ENCODE measurements at places on chromosomes 5 and 9. TPM values are rescaled to one million over a fixed set of nuclear protein-coding genes. Genes with fewer than 3 reads are reported as not detected.

- DNase-seq = no peak
These were observed 3.4 kb downstream of the PRPF4 start for GRCh38 chr9:113278840-113279239.

DNA sequence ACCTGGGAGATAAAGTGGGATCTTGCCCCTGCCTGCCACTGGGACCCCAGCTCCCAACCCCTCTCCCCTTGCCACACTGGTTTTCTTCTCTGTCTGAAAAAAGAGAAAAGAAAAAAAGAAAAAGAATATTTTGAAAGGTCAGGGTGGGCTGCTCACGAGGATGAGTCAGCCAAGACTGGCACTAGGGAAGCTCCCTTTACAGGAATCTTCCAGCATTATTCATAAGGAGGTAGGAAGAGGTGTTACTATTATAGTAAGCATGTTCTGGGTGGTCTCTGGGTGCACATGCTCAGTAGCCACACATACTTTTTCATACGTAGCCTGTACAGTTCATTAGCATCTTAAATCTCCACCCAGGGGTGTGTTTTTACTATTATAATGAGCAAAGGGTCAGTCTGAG lies 46.8 kb upstream of the HAND1 start:
- DNase-seq = no peak

- no peak for DNase-seq
These were observed 24.7 kb downstream of the ZDHHC11B start for GRCh38 chr5:759781-760362.

- no peak for DNase-seq
These were observed 70.2 kb upstream of the PLEKHG4B start for GRCh38 chr5:21654-22233.

DNA sequence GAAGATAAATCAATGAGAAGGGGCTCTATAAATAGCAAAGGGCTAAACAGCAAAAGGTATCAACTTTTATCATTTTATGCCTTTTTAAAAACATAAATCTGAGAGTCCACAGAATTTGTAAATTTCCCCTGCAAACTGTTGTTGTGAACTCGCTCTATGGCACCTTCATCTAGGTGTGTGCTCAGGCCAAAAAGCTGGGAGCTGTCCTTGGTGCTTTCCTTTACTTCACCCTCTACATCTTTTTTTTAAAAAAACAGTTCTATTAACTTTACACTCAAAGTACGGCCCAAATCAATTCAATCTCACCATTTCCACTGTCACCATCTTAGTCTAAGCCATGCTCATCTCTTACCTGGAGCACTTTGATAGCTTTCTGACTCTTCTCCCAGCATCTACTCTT lies 108.2 kb upstream of the GPR151 start:
- DNase-seq = no peak

GRCh38 chr5:130978475-130978874 lies 186.6 kb downstream of the HINT1 start:
- no peak for DNase-seq

DNA sequence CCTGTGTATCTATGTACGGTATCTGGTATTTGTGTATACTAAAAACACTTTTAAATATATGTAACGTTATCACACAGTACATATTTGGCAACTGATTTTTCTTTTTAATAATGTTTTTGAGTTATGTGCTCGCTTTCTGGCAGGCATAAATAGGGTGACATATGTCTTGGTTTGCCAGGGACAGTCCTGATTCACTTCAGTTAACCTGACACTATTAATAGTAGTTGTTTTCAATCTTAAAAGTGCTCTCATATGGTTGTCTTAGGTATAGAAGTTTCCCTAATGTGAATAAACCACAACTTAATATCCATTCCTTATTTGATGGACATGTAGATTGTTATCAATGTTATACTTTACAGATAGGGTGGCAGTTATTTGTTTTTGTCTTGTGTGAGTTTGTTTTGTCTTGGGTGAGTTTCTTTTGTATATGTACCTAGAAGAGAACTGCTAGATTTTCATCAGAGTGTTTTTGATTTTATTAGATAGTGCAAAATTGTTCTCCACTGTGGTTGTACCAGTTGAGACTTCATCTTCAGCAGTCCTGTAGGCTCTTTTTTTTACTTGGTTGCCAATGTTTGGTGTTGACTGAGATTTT lies 7.9 kb downstream of the G3BP1 start:
- DNase-seq = no peak

DNA sequence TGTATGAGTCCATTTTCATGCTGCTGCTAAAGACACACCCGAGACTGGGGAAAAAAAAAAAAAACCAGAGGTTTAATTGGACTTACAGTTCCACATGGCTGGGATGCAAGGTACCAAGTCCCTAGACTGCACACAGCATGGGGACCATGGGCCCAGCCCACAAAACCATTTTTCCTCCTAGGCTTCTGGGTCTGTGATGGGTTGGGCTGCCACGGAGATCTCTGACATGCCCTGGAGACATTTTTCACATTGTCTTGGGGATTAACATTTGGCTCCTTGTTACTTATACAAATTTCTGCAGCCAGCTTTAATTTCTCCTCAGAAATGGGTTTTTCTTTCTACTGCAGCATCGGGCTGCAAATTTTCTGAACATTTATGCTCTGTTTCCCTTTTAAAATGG lies 340.3 kb upstream of the NUDT12 start:
- no peak for DNase-seq

DNA sequence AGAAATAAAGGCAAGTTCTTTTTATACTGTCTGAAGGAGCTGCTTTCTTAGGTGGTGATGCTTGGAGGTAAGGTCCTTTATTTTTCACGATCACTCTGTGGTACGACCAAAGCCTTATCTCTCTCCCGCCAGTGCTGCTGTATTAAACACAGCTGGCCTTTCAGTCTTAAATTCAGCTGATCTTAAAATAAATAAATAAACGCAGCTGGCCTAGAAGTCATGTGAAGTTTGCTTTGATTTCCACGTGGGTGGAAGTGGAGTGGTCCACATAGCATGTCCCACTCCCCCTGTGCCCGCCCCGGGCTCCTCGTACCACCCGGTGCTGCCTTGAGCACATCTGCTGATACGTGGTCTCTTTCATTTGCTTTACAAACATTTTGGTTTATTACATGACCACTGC lies 260.4 kb downstream of the FANCC start:
- DNase-seq = no peak

GRCh38 chr9:12604164-12604821 lies 88.9 kb upstream of the TYRP1 start:
- DNase-seq = no peak

GRCh38 chr9:70403618-70404025 lies 10.8 kb downstream of the KLF9 start:
- DNase-seq = no peak

DNA sequence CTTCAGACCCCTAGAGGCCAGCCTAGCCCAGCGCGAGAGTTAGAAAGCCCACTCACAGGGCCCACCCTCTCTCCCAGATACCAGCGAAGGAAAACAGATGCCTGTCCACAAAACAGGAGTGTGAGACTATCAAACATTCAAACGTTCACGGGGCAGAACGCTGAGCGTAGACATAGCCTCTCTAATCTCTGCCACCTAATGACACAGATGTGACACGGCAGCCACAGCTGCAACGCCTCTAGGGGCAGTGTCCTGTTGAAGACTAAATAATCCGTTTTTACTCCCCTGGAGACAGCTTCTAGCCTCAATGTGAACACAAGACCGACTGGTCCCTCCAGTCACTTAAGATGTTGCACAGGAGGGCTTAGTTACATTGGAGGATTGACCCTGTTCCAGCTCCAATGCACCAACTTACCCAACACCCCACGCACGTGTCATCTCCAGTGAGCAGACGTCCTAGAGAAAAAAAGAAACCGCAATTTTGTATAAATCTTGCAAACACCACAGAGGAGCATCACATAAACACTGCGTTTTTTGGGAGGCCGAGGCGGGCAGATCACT lies 14.3 kb downstream of the DIPK1B start:
- peak; percentile 32 for DNase-seq

- no peak for DNase-seq
These were observed 720 bp downstream of the NUDT12 start for GRCh38 chr5:103561685-103562452.

DNA sequence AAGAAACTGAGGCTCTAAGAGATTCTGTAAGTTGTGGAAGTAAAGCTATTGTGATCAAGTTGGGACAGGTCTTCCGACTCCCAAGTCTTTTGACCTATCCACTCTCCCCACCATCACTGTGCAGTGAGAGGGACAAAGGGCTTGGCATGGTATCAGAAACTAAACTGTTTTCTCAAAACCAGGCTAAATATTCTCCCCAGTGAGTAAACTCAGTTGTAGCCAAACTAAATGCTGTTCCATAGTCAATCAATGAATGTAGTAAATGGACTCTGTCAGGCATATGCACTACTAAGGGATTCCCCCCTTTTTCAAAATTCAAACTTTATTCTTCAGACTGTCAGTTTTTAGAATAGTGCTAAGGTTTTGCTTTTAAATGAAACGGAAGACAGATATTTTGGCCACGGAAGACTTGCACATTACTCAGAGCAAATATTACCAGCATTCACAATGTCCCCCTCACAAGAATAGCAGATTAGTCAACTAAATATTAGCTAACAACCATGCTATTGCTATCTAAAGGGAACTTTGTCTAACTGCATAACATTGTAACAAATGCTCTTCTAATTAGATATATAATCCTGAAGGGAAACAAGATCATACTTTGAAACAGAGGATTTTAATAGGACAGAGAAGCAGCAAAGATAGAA lies 7.1 kb downstream of the PRKAA1 start:
- DNase-seq = no peak

DNA sequence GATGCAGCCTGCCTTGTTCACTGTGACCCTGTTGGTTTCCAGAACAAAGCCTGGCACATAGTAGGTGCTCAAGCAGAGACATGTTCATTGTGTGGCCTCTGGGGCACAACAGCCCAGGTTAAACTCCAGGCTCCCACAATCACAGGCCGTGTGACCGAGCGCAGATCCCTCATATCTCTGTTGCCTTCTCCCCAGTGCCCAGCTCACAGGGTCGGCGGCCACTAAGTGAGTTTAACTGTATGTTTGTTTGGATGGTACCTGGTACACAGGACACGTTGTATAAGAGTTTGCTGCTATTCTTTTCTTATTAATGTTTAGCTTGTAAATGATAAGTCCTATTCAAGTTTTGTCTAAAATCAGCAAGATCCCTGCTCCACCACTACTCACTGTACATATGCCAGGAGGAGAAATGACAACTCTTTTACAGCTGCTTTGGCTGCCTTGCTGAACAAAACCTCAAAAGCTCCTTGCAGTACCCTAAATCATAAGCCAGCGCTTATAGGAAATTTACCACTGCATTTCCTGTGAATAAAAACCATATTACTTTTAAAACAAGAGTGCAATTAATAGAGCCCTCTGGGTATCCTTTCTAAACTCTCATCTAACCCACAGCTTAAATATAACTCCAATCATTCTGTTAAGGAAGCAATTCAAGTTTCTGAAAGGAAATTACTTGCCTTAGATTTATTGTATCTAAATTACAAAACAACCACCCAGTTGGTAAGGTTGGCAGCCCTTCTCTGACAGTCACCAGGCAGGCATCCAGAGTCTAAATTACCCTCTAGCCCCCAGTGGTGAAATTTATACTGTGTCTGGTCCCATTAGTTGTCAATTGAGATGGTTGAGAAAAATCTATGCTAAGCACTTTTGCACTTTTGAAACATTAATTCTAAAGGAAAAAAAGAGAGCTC lies 379.4 kb downstream of the SEMA5A start:
- no peak for DNase-seq

GRCh38 chr5:169567079-169567478 lies 16.5 kb upstream of the SPDL1 start:
- DNase-seq = no peak

- DNase-seq = no peak
These were observed 15.5 kb upstream of the ZBED3 start for GRCh38 chr5:77102549-77102948.

DNA sequence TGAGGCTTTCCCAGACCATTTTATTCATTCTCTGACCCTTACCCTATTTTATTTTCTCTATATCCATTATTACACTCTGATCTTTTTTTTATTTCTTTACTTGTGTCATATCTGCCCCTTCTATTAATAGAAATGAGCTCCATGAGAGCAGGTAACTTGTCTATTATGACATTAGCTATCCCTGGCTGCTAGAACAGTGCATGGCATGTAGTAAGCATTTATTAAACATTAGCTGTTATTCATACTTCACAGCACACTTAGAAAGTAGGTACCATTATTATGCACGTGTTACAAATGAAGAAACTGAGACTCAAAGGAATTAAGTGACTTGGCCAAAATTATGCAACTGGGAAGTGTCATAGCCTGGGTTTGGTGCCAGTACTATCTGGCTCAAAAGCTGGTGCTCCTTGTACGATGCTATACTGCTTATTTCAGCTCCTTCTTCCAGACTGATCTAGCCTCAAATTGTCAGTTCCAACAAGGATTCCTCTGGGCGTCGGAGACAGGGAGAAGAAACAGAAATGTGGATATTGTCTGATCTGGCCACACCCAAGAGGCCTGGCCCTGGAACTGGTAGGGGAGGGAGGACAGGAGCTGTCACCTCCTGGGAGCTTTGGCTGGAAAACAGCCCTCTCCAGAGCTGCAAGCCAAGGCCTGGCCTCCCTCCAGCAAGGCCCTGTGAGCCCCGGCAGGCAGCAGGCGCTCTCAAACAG lies 10.8 kb upstream of the NIPAL4 start:
- DNase-seq = no peak

DNA sequence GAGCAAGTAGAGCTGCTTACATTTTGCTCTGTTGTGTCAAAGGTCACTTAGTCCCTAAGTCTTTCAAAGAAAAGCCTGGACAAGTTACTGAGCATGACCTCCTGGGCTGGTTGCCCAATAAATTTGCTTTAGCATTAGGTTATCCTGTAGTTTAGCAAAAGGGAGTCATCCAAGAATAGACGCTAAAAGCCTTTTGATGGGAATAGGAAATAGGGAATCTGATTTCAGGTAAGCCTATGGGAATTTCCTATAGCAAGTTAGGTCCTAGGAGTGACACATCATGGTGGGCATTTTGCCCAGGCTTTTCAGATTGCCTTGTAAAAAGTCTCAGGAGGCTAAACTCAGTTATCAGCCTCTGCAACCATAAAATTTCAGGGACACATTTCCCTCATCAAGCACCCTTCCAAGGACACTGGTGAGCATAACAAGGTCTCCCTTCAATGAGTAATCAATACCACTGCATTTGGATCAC lies 67.6 kb upstream of the RANBP3L start:
- DNase-seq = no peak

OR13C4 gene
- not detected for total RNA-seq

CRHBP gene
- 0.10 TPM for total RNA-seq

CDHR2 gene
- total RNA-seq = 0.72 TPM

PRSS3 gene
- 1.0 TPM for total RNA-seq

NTNG2 gene
- 5.1 TPM for total RNA-seq

CYSRT1 gene
- 0.67 TPM for total RNA-seq

LCP2 gene
- 0.36 TPM for total RNA-seq

All from Panc1 (cell line).